Iris pigment epithelial cell (primary cell): ENCODE measurements at places on chromosomes 7 and 10.
A peak's percentile ranks its signal among the peaks of the same experiment; 100 is the strongest.

- DNase-seq, result peak; percentile 46
These were observed 29.3 kb downstream of the AP3M1 start for GRCh38 chr10:74121368-74121767.

DNA sequence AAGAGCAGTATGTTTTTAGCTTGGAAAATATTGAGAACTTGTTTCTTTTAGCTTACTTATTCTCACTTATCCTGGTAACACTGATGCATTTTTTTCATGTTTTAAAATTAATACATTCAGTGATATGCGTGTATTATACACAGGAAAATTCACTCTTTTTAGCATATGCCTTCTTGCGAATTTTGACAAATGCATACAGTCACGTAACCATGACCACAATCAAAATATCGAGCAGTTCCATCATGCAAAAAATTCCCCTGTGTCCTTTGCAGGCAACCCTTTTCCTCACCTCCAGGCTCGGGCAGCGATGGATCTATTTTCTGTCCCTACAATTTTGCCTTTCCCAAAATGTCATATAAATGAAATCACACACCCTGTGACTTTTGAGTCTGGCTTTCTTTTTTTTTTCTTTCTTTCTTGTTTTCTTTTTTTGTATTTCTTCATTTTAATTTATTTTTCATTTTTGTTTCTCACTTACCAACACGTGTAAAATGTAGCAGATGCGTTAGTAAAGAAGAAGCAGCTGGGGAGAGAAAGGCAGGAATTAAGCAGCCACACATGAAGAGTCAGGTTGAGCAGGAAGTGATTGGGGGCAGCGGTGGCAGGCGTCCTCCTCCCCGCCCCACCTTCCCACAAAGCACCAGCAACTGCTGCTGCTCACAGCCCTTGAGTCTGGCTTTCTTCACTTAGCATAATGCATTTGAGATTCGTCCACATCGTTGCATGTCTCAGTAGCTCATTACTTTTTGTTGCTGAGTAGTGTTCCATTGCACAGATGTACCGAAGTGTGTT is 29.9 kb downstream of the ADRB1 start:
- no peak for DNase-seq

GRCh38 chr7:82185443-82185842 is 258.1 kb downstream of the CACNA2D1 start:
- no peak for DNase-seq

DNA sequence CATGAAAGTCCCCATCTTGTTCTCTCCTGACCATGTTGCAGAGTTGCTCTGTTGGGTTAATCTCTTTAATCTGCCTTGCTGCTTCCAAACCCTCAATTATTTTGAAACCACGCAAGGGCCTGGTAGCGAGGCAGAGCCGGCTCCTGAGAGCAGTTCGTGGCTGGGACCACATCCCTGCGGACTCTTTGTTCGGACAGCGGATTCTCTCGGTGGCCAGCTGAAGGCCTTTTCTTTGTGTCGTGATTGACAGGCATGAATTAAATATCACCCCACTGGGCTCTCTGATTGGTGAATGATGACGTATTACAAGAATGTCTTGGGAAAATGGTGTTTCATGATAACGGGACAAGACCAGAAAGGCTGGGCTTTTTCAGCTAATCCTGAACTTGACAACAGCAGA is 66.9 kb upstream of the ARHGAP21 start:
- DNase-seq, result no peak

DNA sequence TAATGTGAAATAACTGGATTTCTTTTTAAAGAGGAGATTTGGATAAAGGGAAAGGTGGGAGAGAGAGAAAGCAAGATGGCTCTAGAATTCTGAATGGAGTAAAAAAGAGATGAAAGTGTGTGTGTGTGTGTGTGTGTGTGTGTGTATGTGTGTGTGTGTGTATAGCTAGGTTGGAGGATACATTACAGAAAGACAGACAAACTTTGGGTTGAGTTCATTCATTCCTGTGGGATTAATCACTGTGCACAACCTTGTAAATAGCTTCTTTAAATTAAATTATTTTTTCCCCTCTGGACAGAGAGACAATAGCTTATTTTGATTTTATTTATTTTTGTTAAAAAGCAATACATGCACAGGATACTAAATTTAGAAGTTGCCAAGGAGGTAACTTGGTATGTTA is 7.5 kb downstream of the ASB4 start:
- DNase-seq, result peak; percentile 86

GRCh38 chr10:13239923-13240322 is 5.7 kb upstream of the UCMA start:
- DNase-seq, result no peak

- no peak for DNase-seq
These were observed 153.4 kb downstream of the SGMS1 start for GRCh38 chr10:50470345-50470744.

DNA sequence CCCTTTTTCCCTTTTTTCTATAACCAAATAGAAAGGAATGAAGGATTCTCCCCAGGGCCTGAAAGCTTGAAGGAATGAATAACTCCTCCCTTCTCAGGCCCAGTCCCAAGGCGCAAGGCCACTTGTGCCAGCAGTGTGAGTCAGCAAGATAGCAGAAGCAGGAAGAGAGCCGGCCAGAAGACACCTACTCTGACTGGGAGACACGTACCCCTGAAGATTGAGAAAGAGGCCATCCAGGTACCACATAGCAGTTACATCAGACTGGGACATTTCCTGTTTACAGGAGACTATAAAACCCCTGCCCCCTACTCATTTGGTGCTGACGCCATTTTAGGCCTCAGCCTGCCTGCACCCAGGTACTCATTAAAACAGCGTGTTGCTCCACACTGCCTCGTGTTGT is 65.5 kb downstream of the LRRC17 start:
- DNase-seq, result peak; percentile 94
